ENCODE measurements at places on chromosomes 13 and 19. TPM values are rescaled to one million over a fixed set of nuclear protein-coding genes. Genes with fewer than 3 reads are reported as not detected.
A peak's percentile ranks its signal among the peaks of the same experiment; 100 is the strongest.

DNA sequence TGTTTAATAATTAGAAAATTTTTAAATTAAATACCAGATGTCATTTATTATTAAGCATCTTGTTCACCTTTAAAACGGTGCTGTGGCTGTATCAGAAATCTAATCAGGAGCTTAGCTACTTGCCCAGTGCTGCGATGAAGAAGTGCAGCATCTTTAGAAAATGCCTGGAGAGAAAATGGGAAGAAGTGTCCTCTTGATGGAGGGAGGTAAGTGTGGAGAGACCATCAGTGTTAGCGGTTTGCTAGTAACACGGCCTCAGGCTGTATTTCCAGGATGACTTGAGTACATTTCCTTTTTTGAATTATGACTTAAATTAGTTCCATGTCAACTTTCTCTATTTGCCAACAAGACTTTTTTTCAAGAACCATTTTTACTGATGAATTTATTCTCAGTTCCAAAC is 74.1 kb downstream of the SHISA2 start:
- no peaks in the 10 kb centered on the region for H3K4me1 ChIP-seq
- no peaks in the 10 kb centered on the region for H3K36me3 ChIP-seq
- no peak overlapping the region for H3K27ac ChIP-seq
- no peak for DNase-seq

Gene EFNB2
- 32.3 TPM for total RNA-seq

DNA sequence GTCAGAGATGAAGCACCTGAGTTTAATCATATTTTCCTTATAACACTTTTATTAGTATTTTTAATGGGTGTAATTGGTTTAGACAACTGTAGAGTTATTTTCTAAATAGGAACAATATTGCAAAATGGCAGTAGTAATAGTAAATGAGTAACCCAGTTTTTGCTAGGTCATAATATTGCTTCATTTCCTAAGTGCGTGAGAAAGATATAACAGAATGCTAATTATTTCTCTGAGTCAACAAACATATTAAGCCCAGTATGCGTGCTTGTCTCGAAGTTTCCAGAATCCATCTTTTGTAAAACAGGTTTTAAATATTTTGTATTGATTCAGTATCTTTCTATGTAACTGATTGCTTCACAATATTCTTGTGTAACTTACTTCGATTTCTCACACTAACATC is 315.3 kb downstream of the MYO16 start:
- no peaks in the 10 kb centered on the region for H3K36me3 ChIP-seq
- DNase-seq: peak; percentile 26
- no peak overlapping the region for H3K27ac ChIP-seq
- peaks cover 17% of the 10 kb centered on the region for H3K4me1 ChIP-seq

Gene PSG7
- total RNA-seq: 0.21 TPM

- DNase-seq: no peak
- peaks cover 2% of the 10 kb centered on the region for H3K27me3 ChIP-seq
- H3K36me3 ChIP-seq: no peaks in the 10 kb centered on the region
- no peak overlapping the region for H3K27ac ChIP-seq
- H3K4me1 ChIP-seq: no peaks in the 10 kb centered on the region
Measured at GRCh38 chr19:20513189-20513904, 52.2 kb downstream of the ZNF737 start.

GRCh38 chr19:18450931-18451836 is 13.3 kb upstream of the ISYNA1 start:
- H3K36me3 ChIP-seq: peaks cover 17% of the 10 kb centered on the region
- H3K27me3 ChIP-seq: peaks cover 1% of the 10 kb centered on the region
- peak; percentile 49 for DNase-seq
- peak overlapping the region; percentile 48 for H3K27ac ChIP-seq
- H3K4me3 ChIP-seq: no peak overlapping the region
- peaks cover 29% of the 10 kb centered on the region for H3K4me1 ChIP-seq

Gene FAM83E
- total RNA-seq: 0.99 TPM

GRCh38 chr19:39918183-39918651 is 16.2 kb downstream of the FCGBP start:
- DNase-seq: no peak
- no peak overlapping the region for H3K27ac ChIP-seq
- no peaks in the 10 kb centered on the region for H3K4me1 ChIP-seq

DNA sequence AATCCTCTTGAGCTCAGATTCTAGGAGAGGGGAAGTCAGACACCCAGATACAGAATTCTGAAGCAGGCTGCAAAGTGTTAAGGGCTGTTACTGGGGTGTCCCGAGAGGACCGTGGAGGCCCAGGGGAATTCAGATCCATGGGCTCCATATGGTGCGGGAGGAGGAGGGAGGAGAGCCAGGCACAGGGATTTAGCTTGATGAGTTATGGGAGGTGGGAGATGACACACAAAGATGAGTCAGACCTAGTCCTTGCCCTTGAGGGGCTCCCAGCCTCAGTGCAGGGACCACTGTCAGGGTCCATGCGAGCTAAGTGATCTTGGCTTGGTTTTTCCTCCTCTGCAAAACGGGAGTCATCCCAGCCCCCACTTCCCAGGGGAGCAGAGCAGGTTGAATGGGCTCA is 14.4 kb upstream of the GIPR start:
- H3K4me3 ChIP-seq: no peak overlapping the region
- DNase-seq: no peak
- peaks cover 4% of the 10 kb centered on the region for H3K27me3 ChIP-seq
- H3K27ac ChIP-seq: no peak overlapping the region

DNA sequence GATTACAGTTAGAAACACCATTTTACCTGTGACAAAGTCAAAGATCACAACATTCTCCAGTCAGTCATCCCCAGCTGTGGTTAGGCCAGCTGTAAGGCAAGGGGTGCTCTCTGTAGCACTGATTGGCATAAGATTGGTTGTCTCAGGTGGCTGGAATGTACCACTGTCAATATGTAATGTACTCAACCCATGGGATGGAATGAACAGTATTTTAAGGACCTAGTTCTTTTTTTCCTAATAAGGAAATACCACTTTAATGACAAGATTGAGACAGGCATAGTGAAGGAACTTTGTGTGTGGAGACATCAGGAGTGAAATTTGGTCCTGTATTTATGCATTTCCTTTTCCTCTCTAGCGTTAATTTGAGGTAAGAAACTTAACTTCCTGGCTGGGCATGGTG is 310.7 kb downstream of the ITGBL1 start:
- H3K27me3 ChIP-seq: peaks cover 2% of the 10 kb centered on the region
- peaks cover 17% of the 10 kb centered on the region for H3K4me1 ChIP-seq
- H3K4me3 ChIP-seq: no peak overlapping the region
- no peak overlapping the region for H3K27ac ChIP-seq
- no peak for DNase-seq
- no peaks in the 10 kb centered on the region for H3K36me3 ChIP-seq

DNA sequence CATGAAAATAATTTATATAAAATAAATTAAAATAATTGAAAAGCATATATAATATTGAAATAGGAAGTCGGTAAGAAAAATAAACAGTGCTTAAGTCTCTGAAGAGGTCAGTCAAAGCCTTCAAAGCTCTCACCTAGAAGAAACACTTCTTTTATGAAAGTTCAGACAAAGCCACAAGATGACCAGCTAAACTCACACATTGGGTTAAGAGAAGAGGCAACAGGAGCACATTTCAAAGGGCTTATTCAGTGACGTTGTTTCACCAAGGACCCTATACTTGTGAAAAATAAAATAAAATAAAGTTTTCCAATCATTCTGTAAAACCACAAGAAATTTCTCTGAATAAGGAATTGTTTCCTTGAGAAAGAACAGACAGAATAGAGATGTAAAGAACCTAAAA is 2.5 kb upstream of the ITM2B start:
- peaks cover 16% of the 10 kb centered on the region for H3K27me3 ChIP-seq
- H3K36me3 ChIP-seq: no peaks in the 10 kb centered on the region
- no peak for DNase-seq
- H3K4me1 ChIP-seq: peaks cover 25% of the 10 kb centered on the region
- no peak overlapping the region for H3K27ac ChIP-seq

Gene AMH
- 1.4 TPM for total RNA-seq

Gene KIR2DL1
- total RNA-seq: not detected

- H3K4me3 ChIP-seq: peak overlapping the region; percentile 77
Measured at GRCh38 chr13:95100525-95101433, 200.5 kb downstream of the ABCC4 start.

DNA sequence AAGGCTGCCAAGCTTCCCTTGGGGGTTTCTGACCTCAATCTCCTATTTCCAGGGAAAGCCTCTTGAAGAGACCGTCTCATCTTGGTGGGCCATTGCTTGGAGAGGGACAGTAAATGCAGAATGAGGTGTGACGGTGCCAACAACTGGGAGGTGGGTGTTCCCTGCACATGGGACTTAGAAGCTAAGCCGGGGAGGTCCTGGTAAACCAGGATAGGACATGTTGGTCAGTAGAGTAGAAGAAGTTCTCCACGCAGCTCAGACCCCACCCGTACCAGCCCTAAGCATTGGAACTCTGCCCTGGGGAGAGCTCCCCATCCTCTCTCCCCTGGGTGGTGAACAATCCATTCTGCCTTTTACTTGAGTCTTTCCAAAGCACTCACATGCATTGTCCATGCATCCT is 92.0 kb downstream of the SOX1 start:
- no peak overlapping the region for H3K27ac ChIP-seq
- peaks cover 8% of the 10 kb centered on the region for H3K36me3 ChIP-seq
- no peak overlapping the region for H3K4me3 ChIP-seq
- no peak for DNase-seq
- no peaks in the 10 kb centered on the region for H3K27me3 ChIP-seq
